ENCODE measurements at places on chromosomes 11 and 22. TPM values are rescaled to one million over a fixed set of nuclear protein-coding genes. Genes with fewer than 3 reads are reported as not detected.

The SLC22A9 gene
- total RNA-seq = not detected

The EXPH5 gene
- total RNA-seq = 12.8 TPM

The RASL10A gene
- 1.2 TPM for total RNA-seq

The OR56A3 gene
- total RNA-seq = not detected

DNA sequence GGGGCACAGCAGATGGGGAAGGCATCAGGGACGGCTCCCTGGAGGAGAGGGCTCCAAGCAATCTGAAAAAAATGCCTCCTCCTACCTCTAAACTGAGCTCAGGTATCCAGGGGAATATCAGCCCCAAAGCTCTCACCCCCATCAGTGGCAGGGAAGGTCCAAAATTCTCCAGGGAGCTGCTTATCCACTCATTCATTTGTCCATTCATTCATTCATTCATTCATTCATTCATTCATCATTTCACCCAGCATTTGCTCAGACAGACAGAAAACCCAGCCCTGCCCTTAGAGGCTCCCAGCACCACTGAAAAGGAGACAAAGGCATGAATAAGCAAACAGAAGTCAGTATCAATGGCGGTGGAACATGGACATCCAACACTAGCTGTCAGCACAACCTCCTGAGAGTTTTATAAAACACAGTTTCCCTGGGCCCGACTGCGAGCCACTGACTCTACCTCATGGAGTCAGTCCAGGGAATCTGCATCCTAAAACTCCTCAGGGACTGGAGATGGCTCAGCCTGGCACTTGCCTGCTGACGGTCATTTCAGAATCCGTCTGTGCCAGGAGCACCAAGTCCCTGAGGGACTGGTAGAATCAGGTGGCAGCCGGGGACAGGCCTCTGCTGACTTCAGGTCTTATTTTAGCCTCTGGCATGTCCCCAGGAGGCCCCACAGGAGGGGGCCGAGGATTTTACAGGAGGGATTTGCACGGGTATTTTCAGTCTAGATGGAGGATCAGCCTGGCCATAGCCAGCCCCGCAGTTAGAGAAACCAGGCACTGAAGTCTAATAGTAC lies 164.6 kb downstream of the MN1 start:
- no peak for DNase-seq
- H3K27me3 ChIP-seq = no peaks in the 10 kb centered on the region
- no peaks in the 10 kb centered on the region for H3K36me3 ChIP-seq
- no peak overlapping the region for H3K4me3 ChIP-seq
- no peaks in the 10 kb centered on the region for H3K4me1 ChIP-seq
- no peak overlapping the region for H3K27ac ChIP-seq

DNA sequence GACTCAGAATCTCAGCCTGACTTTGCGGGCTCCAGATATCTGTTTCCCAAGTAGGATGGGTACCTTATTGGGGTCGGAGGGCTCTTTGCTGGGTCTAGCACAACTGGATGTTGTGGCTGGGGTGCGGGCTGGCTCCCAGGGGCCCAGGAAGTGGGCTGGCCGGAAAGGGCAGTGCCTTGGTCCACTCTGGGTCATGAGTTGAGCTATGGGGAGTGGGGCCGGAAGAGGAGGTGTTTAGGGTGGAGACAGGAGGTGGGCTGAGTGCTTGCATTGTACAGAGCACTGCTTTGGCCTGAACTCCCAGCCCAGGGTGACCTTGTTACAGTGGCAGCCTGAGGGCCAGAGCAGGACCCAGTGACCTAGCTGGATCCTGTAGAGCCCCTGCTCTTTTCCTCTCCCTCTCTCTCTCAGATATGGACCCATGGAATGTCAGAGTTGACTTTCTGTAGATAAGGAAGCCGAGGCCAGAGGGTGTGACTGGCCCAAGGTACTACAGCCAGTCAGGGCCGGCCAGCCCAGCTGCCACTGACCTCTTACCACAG lies 13.2 kb downstream of the PHLDB1 start:
- no peaks in the 10 kb centered on the region for H3K27me3 ChIP-seq
- H3K4me3 ChIP-seq = peak overlapping the region; percentile 59
- DNase-seq = no peak
- H3K27ac ChIP-seq = peak overlapping the region; percentile 88
- H3K4me1 ChIP-seq = peaks cover 86% of the 10 kb centered on the region

DNA sequence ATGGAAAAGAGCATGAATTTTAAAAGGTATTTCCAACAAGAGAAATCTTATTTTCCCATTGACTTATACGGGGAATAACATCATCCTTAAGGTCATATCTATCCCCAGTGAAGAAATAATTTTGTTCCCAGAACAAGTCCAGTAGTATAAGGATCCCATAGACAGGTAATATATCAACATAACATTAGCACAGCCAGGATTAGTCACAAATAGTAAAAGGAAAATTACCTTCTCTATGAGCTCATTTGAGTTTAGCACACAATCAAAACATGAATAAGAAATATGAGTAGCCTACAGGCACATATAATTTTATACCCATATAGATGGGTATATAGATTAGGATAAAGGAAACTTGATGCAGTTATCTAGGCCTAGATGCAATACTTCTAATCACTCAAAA lies 2.8 kb upstream of the OR52K1 start:
- no peak overlapping the region for H3K4me3 ChIP-seq
- no peak for DNase-seq

DNA sequence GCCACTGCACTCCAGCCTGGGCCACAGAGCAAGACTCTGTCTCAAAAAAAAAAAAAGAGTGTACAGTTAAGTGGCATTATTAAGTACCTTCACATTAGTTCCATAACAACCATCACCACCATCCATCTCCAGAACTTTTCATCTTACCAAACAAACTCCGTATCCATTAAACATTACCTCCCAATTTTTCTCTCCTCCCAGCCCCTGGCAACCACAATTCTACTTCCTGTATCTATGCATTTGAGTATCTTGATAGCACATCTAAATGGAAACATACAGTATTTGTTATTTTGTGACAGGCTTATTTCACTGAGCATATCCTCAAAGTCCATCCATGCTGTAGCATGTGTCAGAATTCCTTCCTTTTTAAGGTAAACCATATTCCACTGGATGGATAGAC lies 46.8 kb downstream of the DGCR2 start:
- DNase-seq = no peak
- peaks cover 5% of the 10 kb centered on the region for H3K36me3 ChIP-seq
- H3K27me3 ChIP-seq = no peaks in the 10 kb centered on the region
- H3K4me3 ChIP-seq = no peak overlapping the region
- H3K4me1 ChIP-seq = no peaks in the 10 kb centered on the region
- H3K27ac ChIP-seq = no peak overlapping the region

- H3K27me3 ChIP-seq = no peaks in the 10 kb centered on the region
- no peaks in the 10 kb centered on the region for H3K36me3 ChIP-seq
- DNase-seq = no peak
These were observed 837.8 kb downstream of the TBC1D22A start for GRCh38 chr22:47600281-47600680.

GRCh38 chr22:28620244-28620922 lies 59.3 kb downstream of the TTC28 start:
- no peak overlapping the region for H3K4me3 ChIP-seq
- no peaks in the 10 kb centered on the region for H3K4me1 ChIP-seq
- H3K27ac ChIP-seq = no peak overlapping the region
- no peak for DNase-seq

GRCh38 chr22:39503630-39504029 lies 1.5 kb downstream of the MIEF1 start:
- H3K4me1 ChIP-seq = peaks cover 25% of the 10 kb centered on the region
- H3K27me3 ChIP-seq = no peaks in the 10 kb centered on the region
- H3K36me3 ChIP-seq = peaks cover 19% of the 10 kb centered on the region
- H3K4me3 ChIP-seq = peak overlapping the region; percentile 84
- DNase-seq = no peak
- no peak overlapping the region for H3K27ac ChIP-seq

GRCh38 chr11:88173956-88174355 lies 1.3 kb downstream of the RAB38 start:
- peak overlapping the region; percentile 75 for H3K27ac ChIP-seq
- H3K4me3 ChIP-seq = no peak overlapping the region
- peaks cover 2% of the 10 kb centered on the region for H3K4me1 ChIP-seq
- no peaks in the 10 kb centered on the region for H3K27me3 ChIP-seq

GRCh38 chr11:132122735-132123134 lies 752.3 kb downstream of the NTM start:
- H3K4me3 ChIP-seq = no peak overlapping the region
- DNase-seq = no peak
- peaks cover 4% of the 10 kb centered on the region for H3K4me1 ChIP-seq
- H3K27me3 ChIP-seq = no peaks in the 10 kb centered on the region
- no peaks in the 10 kb centered on the region for H3K36me3 ChIP-seq
- no peak overlapping the region for H3K27ac ChIP-seq

- no peak overlapping the region for H3K27ac ChIP-seq
- H3K4me3 ChIP-seq = no peak overlapping the region
- no peaks in the 10 kb centered on the region for H3K4me1 ChIP-seq
- DNase-seq = peak; percentile 15
- H3K27me3 ChIP-seq = no peaks in the 10 kb centered on the region
These were observed 30.5 kb downstream of the IFT27 start for GRCh38 chr22:36745301-36745995.

GRCh38 chr22:44031158-44031952 lies 7.3 kb downstream of the PARVB start:
- peak overlapping the region; percentile 97 for H3K27ac ChIP-seq
- DNase-seq = no peak
- peaks cover 35% of the 10 kb centered on the region for H3K4me1 ChIP-seq
- no peaks in the 10 kb centered on the region for H3K36me3 ChIP-seq
- no peaks in the 10 kb centered on the region for H3K27me3 ChIP-seq

Data from upper lobe of left lung (tissue), 6 donors.